Omental fat pad (tissue), 4 donors: ENCODE measurements at places on chromosomes 13 and 19.

DNA sequence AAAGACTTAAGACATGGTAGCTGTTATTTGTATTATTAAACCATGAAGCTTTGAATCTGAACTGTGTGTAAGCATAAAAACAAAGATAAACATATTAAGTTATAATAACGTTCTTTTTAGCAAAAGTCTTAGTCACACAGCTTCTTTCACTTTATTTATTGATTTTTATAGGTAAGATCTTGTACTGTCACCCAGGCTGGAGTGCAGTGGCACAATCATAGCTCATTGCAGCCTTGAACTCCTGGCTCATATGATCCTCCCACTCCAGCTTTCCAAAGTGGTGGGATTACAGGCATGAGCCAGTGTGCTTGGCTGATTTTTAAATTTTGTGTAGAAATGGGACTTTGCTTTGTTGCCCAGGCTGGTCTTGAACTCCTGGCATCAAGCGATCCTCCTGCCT is 13.4 kb downstream of the FARP1 start:
- no peak for DNase-seq

- no peak for DNase-seq
Observed at GRCh38 chr19:56601375-56601774, 6.3 kb downstream of the ZNF71 start.

DNA sequence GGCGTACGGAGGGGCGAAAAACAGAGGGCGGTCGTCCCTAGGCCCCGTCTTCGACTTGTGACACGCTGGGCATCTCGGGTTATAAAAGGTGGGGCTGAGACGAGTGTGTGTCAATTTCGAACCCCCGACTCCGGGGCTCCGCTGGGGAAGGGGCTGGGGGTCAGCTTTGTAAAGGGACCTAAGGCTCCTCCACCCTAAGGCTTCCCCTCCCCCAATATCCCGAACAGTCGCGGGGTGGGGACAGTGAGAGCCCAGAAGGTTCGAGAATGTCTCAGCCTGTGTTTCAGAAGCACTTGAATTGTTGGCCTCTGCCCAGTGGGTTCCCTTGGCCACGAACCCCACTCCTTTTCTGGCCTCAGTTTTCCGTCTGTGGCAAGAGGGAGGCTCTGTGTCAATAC is 450 bp downstream of the SELENOW start:
- DNase-seq, result no peak

DNA sequence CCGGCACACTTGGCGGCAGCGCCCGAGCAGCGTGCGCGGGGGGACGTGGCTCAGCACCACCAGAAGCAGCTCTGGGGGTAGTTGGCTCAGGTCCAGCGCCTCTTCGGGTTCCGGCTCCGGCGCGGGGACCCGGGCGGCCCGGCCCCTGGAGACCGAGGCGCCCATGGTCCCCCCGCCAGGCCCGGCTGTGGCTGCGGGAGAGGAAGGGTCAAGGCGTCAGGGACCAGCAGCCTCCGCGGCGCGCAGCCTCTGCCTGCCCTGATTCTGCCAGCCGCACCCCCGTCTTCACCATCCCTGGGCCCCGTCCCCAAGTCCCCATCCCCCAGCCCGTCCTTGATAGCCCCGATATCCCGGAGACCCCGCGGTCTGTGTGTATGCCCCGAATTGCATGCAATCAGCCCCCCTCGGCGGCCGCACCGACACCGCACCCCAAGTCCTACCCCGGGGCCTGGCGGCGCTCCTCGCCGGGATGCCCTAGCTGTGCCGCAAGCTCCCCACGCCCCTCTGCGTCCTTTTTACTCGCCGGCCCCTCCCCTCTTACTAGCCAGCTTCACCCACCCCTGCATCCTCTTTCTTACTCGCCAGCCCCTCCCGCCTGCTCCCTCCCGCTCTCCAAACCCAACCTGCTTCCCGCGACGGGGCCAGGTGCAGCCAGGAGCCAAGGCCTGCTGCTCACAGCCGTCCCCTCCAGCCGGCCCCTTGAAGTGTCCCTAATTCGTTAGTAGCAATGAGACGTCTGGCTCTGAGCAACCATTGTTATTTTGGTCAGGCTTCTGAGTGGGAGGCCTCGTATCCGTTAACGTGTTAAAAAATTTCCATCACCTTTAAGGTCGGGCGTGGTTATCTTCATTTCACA is at the start of gene FBXO27:
Gene FBXO27 (minus strand): TSS at position 487 of the 856 bp plus-strand sequence. CDS start 322 bp downstream, at position 165.
- DNase-seq, result no peak

GRCh38 chr13:20446900-20447299 is 78.8 kb downstream of the CRYL1 start:
- DNase-seq, result no peak

- DNase-seq, result no peak
Observed at GRCh38 chr19:19276851-19277250, 3.8 kb upstream of the TM6SF2 start.

DNA sequence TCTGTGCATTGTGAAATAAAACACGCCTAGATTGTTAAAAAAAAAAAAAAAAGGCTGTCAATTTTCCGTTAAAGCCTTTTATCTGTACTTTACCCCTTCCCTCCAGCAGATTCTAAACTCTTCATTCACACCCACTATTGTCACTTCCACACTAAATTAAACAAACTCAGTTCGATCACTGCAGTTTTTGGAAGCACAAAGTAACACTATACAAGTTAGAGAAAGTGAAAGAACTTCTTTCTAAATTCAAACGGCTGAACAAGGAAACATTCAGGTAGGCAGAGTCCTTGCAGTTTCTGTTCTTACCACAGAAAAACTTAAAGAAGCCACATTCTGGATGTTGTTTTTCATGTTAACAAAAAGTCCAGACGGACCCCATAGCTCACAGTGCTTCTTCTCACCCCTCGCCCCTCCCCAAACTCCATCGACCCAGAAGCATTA is 27.5 kb upstream of the UBE2L5 start:
- no peak for DNase-seq

DNA sequence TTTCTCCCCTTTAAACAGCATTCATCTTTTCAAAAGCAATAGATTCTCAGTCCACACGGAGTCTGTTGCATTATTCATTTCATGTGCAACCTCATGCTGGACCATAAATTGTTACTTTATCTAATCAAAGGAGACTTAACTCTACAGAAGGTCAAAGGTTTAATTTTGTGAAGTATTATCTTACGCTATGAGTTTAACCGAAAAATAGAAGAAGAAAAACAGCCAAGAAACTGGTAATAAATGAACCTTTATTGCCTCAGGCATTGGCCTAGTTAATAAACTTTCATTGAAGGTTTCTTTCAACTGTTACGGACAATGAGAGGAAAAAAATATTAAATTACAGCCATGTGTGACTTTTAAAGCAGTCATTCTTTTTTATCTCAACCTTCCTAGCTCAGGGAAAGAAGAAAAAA is 223.6 kb downstream of the DACH1 start:
- DNase-seq, result no peak

DNA sequence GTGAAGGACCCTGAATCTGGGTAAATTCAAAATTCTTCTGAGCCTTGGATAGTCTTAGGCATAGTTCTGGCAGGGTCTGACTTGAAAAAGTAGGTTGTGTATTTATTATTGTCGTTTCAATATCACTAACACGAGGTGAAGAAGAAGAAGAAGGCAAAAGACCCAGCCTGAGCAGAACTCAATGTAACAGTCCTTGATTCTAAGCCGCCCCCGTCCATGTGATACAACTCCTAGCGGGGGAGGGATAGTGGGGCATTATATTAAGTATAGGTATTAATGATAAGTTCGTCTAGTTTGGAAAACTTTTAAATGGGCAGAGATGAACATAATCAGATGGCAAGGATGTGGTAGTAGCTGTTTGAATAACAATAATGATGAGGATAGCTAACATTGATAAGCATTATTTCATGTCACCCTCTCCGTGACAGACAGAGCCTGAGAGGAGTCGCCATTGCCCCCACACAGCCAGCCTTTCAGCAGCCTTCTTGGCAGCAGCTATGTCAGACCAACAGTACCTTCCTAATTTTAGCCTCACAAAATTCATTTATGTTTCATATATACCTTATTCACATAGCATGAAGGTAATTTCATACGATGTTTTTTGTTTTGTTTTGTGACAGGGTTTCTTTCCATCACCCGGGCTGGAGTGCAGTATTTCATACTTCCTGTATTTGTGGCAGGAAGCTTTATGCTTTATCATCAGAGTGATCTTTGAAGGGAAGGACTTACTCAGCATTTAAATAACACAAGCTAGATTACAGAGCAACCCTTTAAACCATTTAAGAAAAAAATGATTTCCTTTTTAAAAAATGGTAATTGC is 64.4 kb upstream of the NPAS1 start:
- DNase-seq, result no peak

DNA sequence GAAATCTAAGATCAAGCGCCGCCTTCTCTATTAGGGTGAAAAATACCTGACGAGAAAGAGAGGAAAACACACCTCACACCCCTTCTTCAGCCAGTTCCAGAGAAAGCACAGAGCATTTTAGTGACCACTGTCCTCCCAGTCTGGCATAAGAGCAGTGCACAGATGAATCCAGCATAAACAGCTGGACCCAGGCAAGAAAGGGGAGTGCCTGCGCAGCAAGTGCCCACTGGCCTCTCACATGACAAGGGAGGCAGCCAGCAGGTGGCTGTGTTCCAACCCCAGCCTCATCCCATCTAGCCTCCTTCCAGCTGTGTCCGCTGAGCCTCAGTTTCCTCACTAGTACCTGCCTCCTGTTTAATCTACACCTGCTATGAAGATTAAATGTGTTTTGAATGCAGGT is 8.0 kb downstream of the MED26 start:
- DNase-seq, result no peak

DNA sequence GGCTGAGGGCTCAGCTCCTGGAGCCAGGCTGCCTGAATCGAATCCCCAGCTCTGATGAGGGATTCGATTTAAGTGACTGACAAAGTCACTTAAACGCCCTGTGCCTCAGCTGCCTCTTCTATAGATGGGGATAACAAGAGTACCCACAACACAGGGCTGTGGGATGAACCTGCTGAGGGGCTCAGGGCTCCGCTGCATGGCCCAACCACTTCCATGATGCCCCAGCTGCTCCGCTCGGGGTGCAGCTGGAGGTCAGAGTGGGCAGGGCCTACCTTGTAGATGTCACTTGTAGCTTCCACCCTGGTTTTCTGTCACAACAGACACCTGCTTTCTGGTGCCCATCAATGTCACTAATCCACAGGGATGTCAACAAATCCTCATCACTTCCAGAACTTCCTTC is 39.2 kb downstream of the STK24 start:
- no peak for DNase-seq

DNA sequence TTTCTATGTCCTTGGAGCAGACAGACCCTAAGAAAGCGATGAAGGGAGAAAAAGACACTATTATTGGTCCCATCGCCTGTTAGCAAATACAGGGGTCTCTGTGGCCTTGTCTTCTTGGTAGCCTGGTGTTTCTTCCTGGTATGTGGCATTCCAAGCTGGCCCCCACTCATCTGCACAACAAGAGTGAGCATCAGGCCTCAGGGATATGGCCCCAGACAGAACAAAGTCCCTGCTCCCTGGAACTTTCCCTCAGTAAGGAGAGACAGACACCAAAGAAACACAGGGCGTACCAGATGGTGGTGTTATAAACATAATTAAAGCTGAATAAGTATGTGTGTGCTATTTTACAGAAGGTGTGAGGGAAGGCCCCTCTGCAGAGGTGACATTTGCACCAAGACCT is 48.2 kb upstream of the KPNA3 start:
- no peak for DNase-seq

DNA sequence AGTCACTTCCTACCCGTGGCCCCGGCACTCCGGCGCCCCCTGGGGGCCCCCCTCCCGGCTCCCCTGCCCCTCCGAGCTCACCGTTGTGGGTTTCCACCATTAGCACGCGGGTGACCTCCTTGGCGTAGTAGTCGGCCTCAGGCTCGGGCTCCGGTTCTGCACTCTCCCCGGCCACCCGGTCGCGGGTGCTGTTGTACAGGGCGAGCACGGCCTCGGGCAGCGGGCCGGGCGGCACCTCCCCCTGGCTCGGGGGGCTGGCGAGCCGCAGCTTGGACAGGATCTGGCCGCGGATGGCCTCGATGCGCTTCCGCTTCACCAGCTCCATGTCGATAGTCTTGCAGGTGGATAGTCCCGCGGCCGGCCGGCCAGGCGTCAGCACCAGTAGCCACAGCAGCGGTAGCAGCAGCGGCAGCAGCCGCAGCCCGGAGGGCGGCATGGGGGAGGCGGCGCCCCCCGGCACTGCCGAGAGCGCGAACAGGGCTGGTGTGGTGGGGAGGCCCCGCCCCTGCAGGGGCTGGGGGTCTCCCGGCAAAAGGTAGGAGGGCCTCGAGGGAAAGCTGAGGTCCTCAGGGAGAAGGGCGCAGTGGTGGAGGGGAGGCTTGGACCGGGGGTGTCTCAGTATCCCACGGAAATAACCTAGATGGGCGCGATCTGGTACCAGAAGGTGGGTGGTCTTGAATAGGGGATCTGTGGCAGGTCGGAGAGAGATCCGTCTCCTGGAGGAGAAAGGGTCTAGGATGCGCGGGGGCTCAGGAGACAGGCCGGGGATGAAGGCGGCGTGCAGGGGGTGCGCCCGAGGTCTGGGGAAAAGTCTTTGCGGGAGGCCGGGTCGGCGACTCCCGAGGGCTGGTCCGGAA is 885 bp downstream of the TGFB1 start:
- DNase-seq, result no peak
